Sigmoid colon (tissue), 7 donors: ENCODE measurements at places on chromosomes 2 and 18. TPM values are rescaled to one million over a fixed set of nuclear protein-coding genes. Genes with fewer than 3 reads are reported as not detected.

XRCC5 gene
- total RNA-seq = 92.5 TPM

HOXD13 gene
- 18.7 TPM for total RNA-seq

HOXD3 gene
- 4.1 TPM for total RNA-seq

VPS4B gene
- total RNA-seq = 41.0 TPM

UGT1A10 gene
- not detected for total RNA-seq

TUBB8B gene
- not detected for total RNA-seq

GMCL1 gene
- 15.3 TPM for total RNA-seq

TRIM54 gene
- not detected for total RNA-seq

UGT1A3 gene
- total RNA-seq = not detected

TSPYL6 gene
- not detected for total RNA-seq

SP5 gene
- total RNA-seq = 1.8 TPM
